ENCODE measurements at places on chromosomes 7 and 10.
A peak's percentile ranks its signal among the peaks of the same experiment; 100 is the strongest.

DNA sequence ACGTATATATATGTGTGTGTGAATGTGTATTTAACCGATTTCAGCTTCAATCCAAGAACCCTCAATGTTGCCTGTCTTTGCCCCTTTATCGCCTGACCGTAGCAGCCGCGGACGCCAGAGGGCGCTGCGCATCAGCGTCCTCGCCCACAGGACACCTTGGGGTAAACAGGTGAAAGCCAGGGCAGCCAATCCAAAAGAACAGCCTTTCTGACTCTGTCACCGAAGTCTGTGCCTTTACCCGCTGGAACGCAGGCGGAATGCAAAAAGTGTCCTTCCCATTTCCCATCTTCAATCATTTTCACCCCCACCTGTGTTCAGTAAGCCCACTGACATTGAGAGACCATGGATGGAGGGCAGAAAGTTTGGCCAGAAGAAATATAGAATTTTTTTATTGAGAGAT, 3.6 kb downstream of the NXPH1 start:
- DNase-seq, result peak; percentile 71

- DNase-seq, result no peak
These were observed 366.3 kb downstream of the ABCA13 start for GRCh38 chr7:48537561-48537960.

GRCh38 chr10:70715853-70716795, 43.8 kb downstream of the ADAMTS14 start:
- peak; percentile 49 for DNase-seq

- no peak for DNase-seq
These were observed 12.0 kb downstream of the INPP5F start for GRCh38 chr10:119737823-119738222.

DNA sequence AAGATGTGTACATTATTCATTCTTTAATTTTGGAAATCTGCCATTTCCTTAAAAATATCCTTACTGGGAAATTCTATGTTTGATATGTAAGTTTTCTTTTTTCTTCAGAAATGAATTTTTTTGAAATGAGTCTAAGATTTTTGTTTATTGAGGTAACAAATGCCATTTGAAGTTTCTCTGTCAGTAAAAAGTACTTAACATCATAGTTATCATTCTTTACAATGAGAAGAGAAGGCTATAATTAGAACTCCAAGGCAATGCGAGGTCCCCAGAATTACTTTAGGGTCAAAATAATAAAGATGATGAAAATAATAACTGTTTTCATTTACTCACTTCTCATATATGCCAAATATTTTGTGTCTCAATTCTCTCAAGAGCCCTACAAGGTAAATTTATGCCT, 37.0 kb upstream of the RHOBTB1 start:
- no peak for DNase-seq

- DNase-seq, result no peak
These were observed 14.5 kb upstream of the ABCC2 start for GRCh38 chr10:99767901-99768300.

GRCh38 chr7:101898106-101898505, 80.7 kb downstream of the CUX1 start:
- DNase-seq, result no peak

GRCh38 chr10:81428456-81429134, 446.4 kb upstream of the NRG3 start:
- DNase-seq, result no peak

DNA sequence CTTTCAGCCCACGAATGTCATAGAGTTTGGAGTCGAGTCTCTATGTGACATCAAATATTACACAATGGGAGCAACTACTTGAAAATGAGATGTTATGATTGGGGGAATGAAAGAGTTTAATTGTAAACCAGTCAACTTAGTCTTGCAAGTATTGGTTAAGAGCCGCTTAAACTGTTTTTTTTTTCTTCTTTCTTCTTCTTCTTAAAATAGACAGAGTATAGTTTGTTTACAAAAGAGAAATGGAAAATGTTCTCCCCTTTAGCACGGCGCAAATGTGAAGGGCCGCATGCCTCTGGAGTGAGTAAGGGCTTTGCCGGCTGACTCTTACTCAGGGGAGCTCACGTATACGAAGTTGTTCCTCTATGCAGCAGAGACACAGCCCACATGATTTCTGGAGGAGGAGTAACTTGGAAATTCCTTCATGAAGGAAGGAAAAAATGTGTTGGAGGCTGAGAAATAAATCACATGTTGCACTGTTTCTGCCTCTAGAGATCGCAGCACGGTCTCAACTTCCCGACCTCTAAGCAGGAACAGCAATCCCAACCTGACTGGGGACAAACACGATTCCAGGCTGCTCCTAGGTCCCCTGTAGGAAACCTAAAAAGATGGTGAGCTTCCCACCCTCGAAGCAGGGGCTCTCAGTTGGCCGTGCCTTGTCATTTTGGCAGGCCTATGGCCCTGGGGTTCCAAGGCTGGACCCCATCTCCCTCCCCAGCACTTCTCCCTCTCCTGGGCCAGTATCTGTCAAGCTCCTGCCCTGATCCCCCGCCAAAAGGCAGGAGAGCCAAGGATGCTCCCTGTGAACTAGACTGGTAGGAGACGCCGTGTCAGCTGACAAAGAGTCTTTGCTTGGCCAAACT, 44.8 kb downstream of the MYOF start:
- DNase-seq, result no peak

DNA sequence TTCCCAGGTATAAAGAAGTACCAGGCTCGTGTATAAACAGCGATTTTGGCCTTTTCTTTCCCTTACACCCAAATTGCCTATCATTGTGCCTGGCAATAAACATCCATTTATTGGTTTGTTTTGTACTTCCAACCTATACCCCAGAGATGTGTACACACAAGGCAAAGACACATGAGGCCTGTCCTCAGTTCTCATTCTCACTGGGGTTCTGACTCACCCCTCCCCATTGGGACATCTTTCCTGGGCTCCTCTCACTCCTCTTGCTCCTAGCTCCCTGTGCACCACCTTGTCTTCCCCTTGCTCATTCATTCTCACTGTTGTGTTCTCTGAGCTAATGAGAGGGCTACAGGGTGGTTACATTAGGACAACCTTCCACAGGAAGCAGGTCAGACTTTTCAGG, 240.7 kb downstream of the ANK3 start:
- no peak for DNase-seq

Measured in activated CD4-positive, alpha-beta T cell treated with anti-CD3 and anti-CD28 coated beads, Interleukin-2, Interleukin-6, amounts not matched to agents 100 ng/mL and 50 ng/mL, durations not matched to agents 16 hours and 8 hours (primary cell).